ENCODE measurements at places on chromosomes 6 and 20. TPM values are rescaled to one million over a fixed set of nuclear protein-coding genes. Genes with fewer than 3 reads are reported as not detected.
A peak's percentile ranks its signal among the peaks of the same experiment; 100 is the strongest.

The BEND6 gene
- not detected for total RNA-seq

The TMEM200A gene
- total RNA-seq: not detected

- peak overlapping the region; percentile 27 for H3K4me3 ChIP-seq
- peaks cover 67% of the 10 kb centered on the region for H3K4me1 ChIP-seq
These were observed 310.6 kb upstream of the MANEA start for GRCh38 chr6:95266537-95267258.

The THBD gene
- not detected for total RNA-seq

The TGIF2 gene
- total RNA-seq: 21.3 TPM

GRCh38 chr6:21678990-21679389 lies 85.4 kb downstream of the SOX4 start:
- no peaks in the 10 kb centered on the region for H3K27me3 ChIP-seq
- no peak overlapping the region for H3K27ac ChIP-seq
- no peaks in the 10 kb centered on the region for H3K36me3 ChIP-seq

The EDEM2 gene
- 28.5 TPM for total RNA-seq

GRCh38 chr6:111770263-111771093 lies 102.8 kb downstream of the FYN start:
- peak overlapping the region; percentile 59 for H3K27ac ChIP-seq
- H3K4me1 ChIP-seq: peaks cover 89% of the 10 kb centered on the region
- peaks cover 14% of the 10 kb centered on the region for H3K36me3 ChIP-seq
- no peak for DNase-seq
- no peak overlapping the region for H3K4me3 ChIP-seq

- no peaks in the 10 kb centered on the region for H3K4me1 ChIP-seq
- H3K27me3 ChIP-seq: no peaks in the 10 kb centered on the region
- H3K36me3 ChIP-seq: no peaks in the 10 kb centered on the region
- no peak overlapping the region for H3K27ac ChIP-seq
These were observed 108.0 kb downstream of the BCAS1 start for GRCh38 chr20:53962388-53962787.

DNA sequence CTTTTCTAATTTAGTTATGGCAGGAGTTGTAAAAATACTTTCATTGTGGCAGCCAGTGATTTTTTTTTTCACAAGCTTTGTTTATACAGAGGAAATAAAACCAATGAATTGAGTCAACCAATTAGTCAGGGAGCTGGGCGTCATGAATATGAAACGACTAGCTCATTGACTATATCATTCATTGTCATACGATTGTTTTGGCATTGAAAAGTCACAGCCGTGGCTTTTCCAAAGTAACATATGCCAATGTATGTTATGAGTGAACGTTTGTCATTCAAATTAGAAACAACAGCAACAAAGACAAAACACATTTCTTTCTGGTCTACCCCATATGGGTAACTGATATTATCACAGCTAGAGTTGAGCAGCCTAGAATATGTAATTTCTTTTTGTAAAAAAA lies 810.6 kb downstream of the EPHA7 start:
- no peaks in the 10 kb centered on the region for H3K4me1 ChIP-seq
- no peaks in the 10 kb centered on the region for H3K27me3 ChIP-seq
- no peak overlapping the region for H3K4me3 ChIP-seq
- H3K27ac ChIP-seq: no peak overlapping the region
- H3K36me3 ChIP-seq: no peaks in the 10 kb centered on the region

DNA sequence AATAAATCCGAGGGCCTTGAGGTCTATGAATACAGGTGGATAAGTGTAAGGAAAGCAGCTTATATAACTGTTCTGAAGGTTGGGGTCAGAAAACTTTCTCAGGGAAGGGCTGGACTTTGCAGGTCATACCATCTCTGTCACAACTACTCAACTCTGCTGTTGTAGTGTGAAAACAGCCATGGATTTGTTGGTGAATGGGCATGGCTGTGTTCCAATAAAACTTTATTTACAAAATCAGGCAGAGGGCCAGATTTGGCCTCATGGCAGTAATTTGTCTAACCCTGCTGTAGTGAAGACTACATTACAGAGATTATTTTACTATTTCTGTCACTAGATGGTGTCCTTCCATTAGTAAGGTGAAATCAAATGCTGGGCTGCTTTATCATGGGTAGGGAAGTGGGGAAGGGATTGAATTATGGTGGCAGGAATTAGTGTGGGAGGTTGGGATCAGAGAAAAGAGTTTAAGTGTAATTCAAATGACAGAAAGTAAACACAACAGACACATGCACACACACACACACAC lies 409.6 kb upstream of the CHD6 start:
- DNase-seq: peak; percentile 48
- no peaks in the 10 kb centered on the region for H3K4me1 ChIP-seq
- H3K27me3 ChIP-seq: no peaks in the 10 kb centered on the region
- no peak overlapping the region for H3K27ac ChIP-seq
- no peaks in the 10 kb centered on the region for H3K36me3 ChIP-seq

DNA sequence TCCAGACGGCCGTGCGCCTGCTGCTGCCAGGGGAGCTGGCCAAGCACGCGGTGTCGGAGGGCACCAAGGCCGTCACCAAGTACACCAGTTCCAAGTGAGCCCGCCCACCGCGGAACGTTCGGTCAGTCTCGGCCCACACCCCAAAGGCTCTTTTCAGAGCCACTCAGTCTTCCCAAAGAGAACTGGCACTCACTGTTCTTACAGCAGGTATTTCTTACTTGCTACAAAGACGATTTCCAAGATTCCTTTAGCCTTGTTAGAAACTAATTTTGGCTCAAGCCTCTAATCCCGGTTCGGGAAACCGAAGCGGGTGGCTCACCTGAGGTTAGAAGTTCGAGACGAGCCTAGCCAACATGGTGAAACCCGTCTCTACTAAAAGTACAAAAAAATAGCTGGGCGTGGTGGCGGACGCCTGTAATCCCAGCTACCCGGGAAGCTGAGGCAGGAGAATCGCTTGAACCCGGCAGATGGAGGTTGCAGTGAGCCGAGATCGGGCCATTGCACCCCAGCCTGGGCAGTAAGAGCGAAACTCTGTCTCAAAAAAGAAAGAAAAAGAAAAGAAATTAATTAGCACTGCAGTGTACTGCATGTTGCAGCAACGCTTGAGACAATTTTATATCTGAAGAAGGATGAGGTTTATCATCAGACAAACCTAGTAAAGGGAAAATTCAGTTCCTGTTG lies 73.1 kb downstream of the OR2B2 start:
- peak; percentile 67 for DNase-seq
- peaks cover 7% of the 10 kb centered on the region for H3K36me3 ChIP-seq
- H3K4me1 ChIP-seq: peaks cover 43% of the 10 kb centered on the region
- H3K27ac ChIP-seq: peak overlapping the region; percentile 76

DNA sequence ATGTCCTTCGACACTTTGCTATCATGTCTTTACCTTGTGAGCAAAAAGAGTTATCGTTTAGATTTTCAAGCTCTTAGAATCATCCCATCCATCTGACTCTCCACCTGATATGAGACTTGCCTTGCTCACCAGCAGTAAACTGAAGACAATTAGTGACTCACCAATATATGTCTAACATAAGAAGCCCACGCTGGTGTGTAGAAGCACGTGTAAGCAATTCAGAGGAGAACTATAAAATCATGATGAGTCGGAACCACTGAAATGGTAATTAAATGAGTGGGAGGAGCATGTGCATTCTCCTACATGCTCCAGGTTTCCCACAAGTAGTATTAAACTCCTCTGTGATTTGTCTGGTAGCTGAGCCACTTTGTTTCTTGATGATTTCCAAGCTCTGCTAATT lies 181.6 kb upstream of the RNF217 start:
- no peaks in the 10 kb centered on the region for H3K4me1 ChIP-seq
- no peak overlapping the region for H3K4me3 ChIP-seq
- H3K27me3 ChIP-seq: no peaks in the 10 kb centered on the region
- no peaks in the 10 kb centered on the region for H3K36me3 ChIP-seq

DNA sequence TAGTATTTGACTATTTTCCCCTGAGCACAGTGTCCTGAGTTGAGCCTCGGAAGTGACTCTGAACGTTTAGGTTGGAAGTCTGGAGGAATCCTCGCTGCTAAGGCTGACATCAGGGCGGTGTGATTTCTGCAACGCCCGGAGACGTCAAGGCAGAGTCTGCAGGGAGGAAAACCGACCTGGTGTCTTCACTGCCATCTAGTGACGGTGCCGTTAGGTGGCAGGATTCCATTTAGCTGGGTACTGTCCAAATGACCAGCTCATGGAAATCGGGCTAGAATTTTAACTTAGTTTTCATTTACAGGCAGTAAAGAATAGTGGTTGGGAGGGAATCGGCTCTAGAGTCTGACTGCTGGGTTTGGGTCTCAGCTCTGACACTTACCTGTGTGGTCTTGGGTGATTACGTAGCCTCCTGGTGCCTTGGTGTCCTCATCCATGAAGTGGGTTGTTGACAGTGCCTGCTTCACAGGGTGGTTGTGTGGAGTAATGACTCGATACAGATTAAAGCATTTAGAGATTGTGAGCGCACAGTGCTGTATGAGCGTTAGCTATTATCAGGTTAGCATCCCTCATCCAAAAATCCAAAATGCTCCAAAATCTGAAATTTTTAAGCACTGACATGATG lies 35.0 kb downstream of the FOXF2 start:
- H3K36me3 ChIP-seq: no peaks in the 10 kb centered on the region
- no peaks in the 10 kb centered on the region for H3K4me1 ChIP-seq
- no peak overlapping the region for H3K27ac ChIP-seq

DNA sequence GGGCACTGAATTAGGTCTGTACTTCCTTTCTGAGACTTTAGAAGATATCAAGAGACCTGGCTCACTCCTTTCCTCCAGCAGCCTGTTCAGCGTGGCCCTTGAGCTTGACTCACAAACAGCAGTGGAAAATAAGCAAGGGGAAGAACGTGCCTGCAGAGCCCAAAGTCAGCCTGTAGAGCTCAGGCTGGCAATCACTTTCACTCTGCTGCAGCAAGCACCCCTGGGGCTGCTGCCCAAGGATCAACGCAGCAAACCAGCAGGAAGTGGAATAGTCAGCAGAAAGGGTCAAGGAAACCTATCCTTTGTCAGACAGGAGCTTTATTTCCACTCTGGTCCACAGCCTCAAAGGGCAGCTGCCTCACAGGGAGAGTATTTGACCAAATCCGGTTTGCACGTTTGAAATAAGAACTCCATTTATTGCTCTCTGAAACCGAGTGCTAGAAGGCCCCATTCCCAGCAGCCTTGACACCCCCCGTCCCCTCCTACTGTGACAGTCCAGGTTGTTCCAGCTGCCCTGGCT lies 77.4 kb downstream of the PRDM1 start:
- peaks cover 15% of the 10 kb centered on the region for H3K4me1 ChIP-seq
- H3K27me3 ChIP-seq: no peaks in the 10 kb centered on the region
- no peak overlapping the region for H3K27ac ChIP-seq
- H3K36me3 ChIP-seq: no peaks in the 10 kb centered on the region
- no peak overlapping the region for H3K4me3 ChIP-seq
